Stimulated activated CD8-positive, alpha-beta memory T cell treated with anti-CD3 and anti-CD28 coated beads, Interleukin-2, amount 100 ng/mL, for 1 hour (primary cell): ENCODE measurements at places on chromosomes 4 and X.

DNA sequence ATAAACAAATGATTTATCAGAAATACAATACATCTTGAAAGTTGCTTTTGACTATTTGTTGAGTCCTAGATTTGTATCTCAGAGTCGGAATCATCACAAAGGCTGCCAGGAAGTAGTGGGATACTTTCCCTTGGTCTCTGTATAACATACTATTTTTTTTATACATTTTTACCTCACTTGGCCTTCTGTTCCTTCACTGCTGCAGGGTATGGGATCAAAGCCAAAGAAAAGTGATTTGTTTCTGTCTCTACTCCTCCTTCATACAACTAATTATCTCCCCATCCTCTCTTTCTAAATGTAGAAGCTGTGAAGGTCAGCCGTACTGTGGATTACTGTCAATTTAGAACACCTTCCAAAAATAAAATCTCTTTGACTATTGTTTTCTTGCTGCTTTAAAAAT is 24.9 kb downstream of the PALLD start:
- no peak for DNase-seq

GRCh38 chr4:121705521-121705920 is 8.7 kb upstream of the ANXA5 start:
- no peak for DNase-seq

DNA sequence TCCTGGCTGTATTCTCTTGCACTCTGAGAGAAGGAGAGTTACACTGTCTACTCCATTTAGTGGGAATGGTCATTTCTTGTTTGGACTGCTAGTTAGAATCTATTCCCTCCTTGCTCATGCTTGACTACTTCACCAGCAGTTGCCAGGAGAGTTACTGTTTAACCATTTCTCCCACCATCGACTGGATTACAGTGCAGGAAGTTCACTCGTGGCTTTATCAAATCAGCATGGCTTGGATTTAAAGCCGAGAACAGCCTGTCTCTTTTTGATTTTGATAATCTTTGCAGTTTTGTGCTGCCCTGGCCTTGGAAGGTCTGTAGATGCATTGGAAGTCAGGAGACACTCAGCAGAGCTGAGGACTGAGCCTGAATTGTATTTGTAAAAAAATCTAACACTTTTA is 3.2 kb downstream of the GBA3 start:
- no peak for DNase-seq

- no peak for DNase-seq
Measured at GRCh38 chr4:101501421-101501820, 154.1 kb upstream of the PPP3CA start.
